Stimulated activated CD8-positive, alpha-beta memory T cell treated with anti-CD3 and anti-CD28 coated beads, Interleukin-2, amount 100 ng/mL, for 48 hours (primary cell): ENCODE measurements at places on chromosomes 13 and 19.

DNA sequence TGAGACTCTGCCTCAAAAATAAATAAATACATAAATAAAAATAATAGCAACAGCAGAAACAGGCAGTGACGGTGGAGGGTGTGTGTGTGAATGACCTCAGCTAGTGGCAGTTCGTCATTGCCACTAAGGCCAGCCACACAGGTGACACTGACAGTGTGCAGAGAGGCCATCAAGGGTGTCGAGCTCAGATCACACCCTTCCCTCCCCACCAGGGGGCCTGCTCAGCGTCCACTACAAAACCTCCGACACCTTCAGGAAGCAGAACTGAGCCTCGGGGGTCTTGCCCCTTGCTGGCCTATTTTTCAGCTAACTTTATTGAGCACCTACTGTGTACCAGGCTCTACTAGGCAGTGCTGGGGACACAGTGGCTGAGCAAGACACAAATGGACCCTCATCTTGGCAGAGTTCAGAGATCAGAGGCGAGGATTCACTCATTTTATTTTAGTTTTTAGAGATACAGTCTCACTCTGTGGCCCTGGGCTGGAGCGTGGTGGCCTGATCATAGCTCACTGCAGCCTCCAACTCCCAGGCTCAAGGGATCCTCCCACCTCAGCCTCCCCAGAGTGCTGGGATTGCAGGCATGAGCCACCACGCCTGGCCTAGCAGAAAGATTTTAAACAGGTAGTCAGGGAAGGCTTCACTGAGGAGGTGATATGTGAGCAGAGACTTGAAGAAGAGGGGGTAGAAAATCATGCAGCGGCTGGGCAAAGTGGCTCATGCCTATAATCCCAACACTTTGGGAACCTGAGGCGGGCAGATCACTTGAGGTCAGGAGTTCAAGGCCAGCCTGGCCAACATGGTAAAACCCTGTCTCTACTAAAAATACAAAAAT lies 30.3 kb upstream of the SEMA6B start:
- no peak for DNase-seq

- no peak for DNase-seq
Observed at GRCh38 chr19:46069806-46070341, 29.1 kb upstream of the IGFL4 start.

DNA sequence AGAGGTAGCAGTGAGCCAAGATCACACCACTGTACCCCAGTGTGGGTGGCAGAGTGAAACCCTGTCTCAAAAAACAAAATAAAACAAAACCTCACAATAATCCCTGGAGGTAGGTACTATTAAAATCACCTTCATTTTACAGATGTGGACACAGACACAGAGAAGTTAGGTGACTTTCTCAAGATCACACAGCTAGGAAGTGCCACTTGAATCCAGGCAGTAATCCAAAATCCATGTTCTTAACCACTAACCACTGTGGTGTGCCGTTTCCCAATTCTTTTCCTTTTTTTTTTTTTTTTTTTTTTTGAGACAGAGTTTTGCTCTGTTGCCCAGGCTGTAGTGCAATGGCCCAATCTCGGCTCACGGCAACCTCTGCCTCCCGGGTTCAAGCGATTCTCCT lies 9.0 kb downstream of the PPP1R14A start:
- no peak for DNase-seq

GRCh38 chr19:16830679-16831078 lies 1.5 kb downstream of the SIN3B start:
- DNase-seq: no peak

DNA sequence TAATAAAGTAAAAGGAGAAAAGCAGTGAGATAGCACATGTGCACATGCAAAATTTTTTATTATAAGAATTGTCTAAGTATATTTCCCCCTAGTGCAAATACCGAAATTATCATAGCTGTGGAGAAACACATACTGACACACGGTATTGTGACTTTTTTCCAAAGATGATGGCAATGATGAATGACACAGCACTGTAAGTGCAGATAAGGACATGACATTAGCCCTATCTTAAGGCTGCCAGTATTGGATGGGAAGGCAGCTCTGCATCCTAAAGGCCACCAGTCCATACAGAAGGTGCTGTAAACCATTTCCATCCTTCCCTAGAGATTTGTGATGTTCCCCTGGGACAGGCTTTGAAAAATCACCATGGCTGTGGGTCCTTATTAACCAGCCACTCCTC lies 11.5 kb upstream of the MICU2 start:
- no peak for DNase-seq

GRCh38 chr13:95251641-95252040 lies 49.6 kb downstream of the ABCC4 start:
- DNase-seq: no peak

DNA sequence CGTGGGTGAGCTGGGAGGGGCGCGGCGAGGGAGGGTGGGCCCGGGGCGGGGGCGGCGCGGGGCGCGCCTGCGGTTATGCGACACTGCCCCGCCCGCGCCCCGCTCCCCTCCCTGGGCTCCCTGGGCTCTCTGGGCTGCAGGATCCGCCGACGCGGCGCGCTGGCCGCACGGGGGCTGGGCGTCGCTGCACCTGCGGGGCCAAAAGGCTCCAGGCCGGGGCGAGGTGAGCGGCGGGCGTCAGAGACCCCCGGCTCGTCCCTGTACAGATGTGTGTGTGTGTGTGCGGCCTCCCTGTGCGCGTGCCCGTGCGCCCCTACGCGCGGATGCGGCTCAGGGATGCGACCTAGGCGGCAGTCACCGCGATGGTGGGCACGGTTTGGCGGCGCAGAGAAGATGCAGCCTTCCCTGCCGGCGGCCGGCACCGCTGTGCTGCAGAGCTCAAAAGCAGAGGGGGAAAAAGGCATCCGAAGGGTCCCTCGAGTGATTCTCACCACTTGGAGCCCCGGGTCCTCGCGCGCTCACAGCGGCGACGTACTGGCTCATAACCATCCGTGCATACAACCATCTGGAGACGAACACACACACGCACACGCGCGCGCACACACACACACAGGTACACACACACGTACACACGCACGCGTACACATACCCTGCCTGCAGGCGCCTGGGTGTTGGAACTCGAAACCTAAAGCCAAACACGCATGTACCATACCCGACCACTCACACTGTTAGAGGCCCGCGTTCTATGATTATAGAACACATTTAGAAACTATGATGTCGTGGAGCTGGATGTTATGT lies 709 bp downstream of the ATP8A2 start:
- no peak for DNase-seq

GRCh38 chr19:1009041-1009980 lies 9.1 kb downstream of the GRIN3B start:
- DNase-seq: no peak
